ENCODE measurements at places on chromosomes 5 and 9.

DNA sequence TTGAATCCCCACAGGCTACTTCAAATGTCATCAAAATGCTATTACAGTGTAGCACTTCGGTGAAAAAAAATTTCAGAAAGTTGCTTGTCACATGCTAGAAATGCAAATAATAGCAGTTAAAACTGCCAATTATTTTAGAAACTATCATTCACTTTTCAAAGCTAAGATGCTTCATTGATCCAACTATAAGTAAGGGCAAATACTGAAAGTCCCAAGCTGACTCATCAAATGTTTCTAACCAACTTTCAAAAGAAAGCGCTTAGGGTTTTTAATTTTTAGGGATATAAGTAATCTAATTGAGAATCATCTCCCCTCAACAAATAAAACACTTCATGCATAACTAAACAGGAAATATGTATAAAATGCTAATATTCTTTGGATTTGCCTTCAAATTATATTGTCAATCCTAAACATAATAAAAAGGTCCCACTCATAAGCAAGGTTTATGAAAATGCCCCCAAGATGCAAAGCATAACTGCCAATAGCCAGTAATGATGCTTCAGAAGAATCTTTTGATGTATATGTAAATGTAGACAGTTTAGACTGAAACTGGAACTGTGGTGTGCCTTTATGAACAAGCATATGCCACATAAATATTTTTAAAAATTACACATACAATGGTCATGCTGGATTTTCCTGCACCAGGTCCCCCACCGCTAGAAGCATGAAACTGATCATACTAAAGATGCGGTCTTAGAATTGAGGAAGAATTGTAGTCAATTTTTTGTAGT, 12.2 kb downstream of the ACTL7A start:
- no peak for DNase-seq

- DNase-seq = no peak
Observed at GRCh38 chr9:23820451-23821374, 5.3 kb downstream of the ELAVL2 start.

GRCh38 chr9:27529316-27530278, at the start of gene MOB3B:
Gene MOB3B, minus strand, starts transcription at chr9:27529814. Its CDS starts 74,264 bp downstream, at chr9:27455550.
- peak; percentile 78 for DNase-seq

DNA sequence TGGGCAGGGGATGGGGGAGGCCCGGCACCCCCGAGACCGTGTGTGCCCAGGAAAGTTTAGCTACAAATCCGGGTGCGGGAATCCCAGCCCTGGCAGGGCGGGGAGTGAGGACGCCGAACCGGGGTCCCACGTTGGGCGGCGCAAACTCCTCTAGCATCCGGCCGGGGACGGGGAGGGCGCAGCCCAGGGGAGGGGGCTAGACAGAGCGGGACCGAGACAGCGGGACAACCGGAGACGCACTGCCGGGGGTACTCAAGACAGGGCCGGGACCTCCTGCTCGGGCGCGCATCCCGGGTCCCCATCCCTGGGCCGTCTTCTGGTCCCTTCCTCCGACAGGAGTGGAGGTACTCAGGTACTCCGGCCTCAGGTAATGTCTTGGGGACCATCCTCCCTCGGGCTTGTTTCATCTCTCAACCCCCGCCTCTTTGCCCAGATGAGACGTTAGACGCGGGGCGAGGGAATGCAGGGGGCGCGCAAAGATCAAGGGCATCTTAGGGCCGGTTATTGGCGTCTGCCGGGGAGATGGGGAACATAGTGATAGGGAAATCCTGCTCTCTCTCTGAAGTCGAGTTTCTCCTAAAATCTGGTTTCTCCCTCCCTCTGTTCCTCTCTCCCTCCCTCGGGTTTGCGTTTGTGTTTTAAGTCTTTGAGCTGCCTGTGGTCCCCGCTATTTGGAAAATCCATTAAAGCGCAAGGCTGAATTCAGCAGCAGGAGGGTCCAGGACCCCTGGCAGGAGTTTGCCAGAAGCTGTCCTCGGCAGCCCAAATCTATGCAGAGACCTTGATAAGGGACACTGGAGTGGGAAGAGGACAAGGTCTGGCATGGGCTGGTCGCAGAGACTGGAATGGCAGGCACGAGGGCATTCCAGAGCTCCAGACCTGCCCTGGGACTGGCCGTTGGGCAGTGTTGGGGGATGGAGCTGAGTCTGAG, 815 bp downstream of the PDZD2 start:
- DNase-seq = no peak

GRCh38 chr9:109699019-109699418, 81.0 kb upstream of the PALM2AKAP2 start:
- DNase-seq = no peak

DNA sequence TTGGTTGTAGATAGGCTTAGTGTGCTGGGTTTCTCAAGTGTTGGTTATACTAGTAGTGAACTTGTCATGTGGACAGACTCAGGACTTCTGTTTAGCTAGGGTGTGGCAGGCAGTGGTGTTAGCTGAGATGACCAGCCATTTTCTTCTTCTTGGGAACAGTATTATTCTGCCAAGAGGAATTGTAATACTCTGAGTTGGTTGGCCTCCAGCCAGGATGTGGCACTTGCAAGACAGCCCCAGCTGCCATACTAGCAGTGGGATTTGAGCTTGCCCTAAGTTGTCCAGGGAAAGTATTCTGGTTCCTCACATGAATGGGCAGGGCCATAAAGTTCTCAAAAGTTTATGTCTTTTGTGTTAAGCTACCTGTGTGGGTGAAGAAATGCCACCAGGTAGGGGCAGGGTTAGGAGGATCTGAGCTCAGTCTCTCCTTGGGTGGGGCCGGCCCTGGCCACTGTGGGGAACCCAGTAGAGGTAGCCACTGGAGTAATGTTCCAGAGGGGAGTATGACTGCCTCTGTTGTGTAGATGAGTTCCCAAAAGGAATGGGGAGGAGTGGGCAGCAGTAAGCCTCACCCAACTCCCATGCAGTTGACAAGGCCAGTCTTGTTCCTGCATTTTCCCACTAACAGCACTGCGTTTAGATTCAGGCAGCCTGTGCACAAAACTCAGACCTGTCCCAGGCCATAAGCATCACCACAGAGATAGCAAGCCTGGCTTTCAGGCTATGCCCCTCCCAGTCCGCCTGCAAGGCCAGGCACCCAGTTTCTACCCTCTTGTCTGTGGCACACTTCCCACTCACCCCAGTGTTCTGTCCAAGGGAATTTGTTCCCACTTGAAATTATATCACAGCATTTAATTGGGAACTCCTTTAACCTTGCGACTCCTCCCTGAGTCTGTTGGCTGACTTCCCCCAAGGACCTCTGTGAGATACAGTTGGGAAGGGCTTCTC, 250.7 kb downstream of the ANXA1 start:
- DNase-seq = no peak

DNA sequence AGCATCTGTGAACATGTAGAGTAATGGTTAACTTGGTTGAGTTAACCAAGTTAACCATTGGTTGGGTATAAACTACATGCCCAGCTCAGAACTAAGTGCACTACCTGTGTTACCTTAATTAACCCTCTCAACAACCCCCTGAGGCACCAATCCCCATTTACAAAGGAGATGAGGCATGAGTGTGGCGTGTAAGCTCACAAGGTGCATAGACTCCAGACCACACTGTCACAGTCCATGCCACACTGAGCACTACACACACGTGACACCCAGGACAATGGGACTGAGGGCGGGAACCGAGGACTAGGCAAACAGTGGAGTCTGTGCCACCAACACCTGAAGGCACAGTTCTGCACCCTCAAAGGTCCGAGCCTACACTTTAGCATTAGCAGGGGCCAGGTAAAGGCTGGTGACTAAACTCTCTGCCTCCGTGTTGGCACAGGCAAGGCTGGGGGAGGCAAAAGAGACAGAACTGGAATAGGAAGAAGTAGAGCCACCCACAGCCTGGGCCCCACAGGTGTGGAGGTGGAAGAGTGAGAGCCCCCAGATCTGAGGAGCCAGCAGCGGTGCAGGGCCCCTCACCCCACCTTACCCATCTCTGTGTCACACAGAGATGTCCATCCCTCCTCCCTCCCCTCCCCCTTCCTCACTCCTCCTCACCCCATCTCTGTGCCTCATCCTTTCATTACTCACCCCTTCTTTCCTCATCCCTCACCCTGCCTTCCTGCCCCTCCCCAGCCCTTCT, 2.2 kb upstream of the DNAJB5 start:
- DNase-seq = no peak

- DNase-seq = no peak
Observed at GRCh38 chr9:5364294-5365024, 24.8 kb upstream of the RLN1 start.

- DNase-seq = no peak
Observed at GRCh38 chr5:164966611-164967010, 1461.2 kb downstream of the MAT2B start.

- no peak for DNase-seq
Observed at GRCh38 chr5:113615708-113616107, 102.2 kb downstream of the YTHDC2 start.

- no peak for DNase-seq
Observed at GRCh38 chr9:124857533-124858162, 4.1 kb downstream of the RPL35 start.

GRCh38 chr5:98209418-98209817, 564.0 kb upstream of the RGMB start:
- no peak for DNase-seq

DNA sequence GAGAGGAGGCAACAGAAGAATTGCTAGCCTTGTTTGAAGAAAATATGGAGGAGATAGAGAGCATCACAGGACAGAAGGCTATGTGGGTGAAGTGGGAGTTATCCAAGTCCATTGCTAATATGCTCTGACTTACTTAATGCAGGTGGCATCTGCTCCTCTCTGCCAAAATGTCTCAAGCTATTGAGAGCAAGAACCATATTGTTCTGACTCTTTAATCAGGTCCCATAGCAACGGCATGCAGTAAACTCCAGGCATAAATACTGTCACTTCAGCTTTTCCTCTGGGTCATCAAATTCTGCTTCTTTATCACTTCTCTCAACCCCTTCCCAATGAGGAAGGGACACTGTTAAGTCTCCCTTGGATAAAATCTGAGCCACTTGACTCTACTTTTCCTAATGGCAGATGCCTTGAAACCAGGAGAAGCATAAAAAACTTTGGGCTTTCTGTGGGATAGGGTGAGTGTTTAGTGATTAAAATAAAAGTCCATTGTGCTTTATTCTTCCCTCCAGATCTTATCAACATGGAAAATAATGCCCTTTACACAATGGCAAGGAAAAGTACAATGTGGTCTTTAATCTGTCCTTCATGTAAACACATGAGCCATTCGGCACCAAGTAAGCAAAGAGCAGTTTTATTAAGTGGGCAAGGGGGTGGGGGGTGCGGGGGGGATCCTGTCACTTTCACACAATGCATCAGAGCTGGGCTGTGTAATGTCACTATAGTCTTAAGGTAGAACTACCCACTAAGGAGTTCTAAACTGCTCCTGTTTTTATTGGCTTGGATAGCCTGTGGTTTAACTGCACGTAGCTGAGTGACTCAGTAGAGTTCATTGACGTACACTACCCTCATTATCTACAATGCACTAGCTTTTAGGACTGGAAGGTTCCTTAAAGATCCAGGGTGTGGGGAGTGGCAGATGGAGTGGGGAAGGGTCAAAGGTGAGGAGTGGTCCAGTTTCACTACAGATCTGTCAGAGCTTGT, 71.0 kb upstream of the TARS1 start:
- DNase-seq = no peak

DNA sequence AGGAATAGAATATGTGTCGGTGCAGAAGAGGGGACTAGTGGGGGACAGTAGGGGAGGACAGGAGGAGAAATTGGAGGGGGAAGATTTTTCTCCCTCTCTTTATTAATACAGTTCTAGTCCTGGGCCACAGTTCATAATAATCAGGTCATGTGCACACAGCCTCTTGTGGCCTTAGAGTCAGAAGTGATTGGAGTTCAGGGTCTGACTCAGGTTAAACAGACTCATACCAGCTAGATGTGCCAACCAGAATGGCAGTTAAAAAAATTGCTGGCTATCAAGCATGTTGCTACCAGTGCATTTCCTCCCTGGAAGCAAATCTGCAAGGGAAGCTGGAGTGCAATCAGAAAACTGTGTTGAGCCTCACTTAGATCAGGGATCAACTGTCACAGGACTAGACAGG, 132.7 kb upstream of the MAP1B start:
- no peak for DNase-seq

GRCh38 chr9:77175151-77175550, 2.2 kb upstream of the VPS13A start:
- no peak for DNase-seq

GRCh38 chr5:14114615-14115251, 28.4 kb upstream of the TRIO start:
- DNase-seq = no peak

GRCh38 chr9:125889476-125890419, 142.6 kb downstream of the PBX3 start:
- DNase-seq = peak; percentile 3

DNA sequence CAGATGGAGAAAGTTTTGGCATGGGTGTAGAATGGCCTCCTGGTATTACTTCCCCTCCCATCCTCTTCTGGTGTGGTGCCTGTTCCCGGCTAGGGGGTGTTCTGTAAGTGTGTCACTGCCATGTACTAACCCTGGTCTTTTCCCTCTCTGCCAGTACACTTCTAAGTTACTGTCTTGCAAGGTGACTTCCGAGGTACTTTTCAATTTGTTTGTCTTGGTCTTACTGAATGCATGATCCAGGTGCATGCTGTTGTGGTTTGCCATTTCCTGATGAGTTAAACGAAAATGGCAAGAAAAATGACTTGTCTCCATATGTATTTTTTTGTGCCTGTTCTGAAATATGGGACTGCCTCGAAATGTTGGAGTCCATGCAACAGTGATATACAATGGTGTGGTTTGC, 46.0 kb downstream of the C9orf152 start:
- no peak for DNase-seq

GRCh38 chr5:165290535-165290934, 1785.1 kb downstream of the MAT2B start:
- no peak for DNase-seq

- DNase-seq = no peak
Observed at GRCh38 chr5:150613991-150614660, 26.3 kb upstream of the SYNPO start.

GRCh38 chr9:119020730-119021333, 348.4 kb downstream of the BRINP1 start:
- DNase-seq = no peak

GRCh38 chr9:129850821-129851550, 15.7 kb downstream of the USP20 start:
- DNase-seq = no peak

GRCh38 chr5:76662521-76662920, 39.3 kb upstream of the F2RL2 start:
- no peak for DNase-seq

- DNase-seq = no peak
Observed at GRCh38 chr9:72855321-72855720, 97.5 kb downstream of the ALDH1A1 start.
